Sigmoid colon (tissue), 7 donors: ENCODE measurements at places on chromosomes 16 and 17. TPM values are rescaled to one million over a fixed set of nuclear protein-coding genes. Genes with fewer than 3 reads are reported as not detected.

DNA sequence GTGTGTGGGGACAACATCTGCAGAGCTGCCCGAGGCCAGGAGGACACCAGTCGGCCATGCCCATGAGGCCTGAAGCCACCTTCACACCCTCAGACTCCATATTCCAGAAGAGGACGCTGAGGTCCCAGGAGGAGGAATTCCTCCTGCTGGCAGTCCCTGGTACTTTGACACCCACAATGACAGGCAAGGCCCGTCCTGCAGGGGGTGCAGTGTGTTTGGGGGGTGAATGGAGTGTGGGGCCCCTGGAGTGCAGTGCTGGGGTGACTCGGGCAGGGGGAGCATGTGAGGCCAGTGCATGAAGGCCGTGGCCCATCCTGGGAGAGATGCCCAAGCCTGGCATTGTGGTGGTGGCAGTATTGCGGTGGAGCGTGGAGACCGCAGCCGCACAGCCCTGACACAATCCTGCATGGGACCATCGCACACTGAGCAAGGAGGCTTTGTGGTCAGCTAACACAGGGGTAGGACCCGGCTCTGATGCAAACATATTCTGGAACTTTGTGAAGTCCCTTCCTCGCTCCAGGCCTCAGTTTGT lies 52.2 kb downstream of the ZDHHC7 start:
- no peaks in the 10 kb centered on the region for H3K27me3 ChIP-seq
- H3K4me3 ChIP-seq: no peak overlapping the region
- H3K36me3 ChIP-seq: no peaks in the 10 kb centered on the region
- DNase-seq: no peak
- H3K4me1 ChIP-seq: peaks cover 3% of the 10 kb centered on the region
- no peak overlapping the region for H3K27ac ChIP-seq

GRCh38 chr17:28599311-28600184 lies 723 bp upstream of the SPAG5 start:
- peaks cover 16% of the 10 kb centered on the region for H3K4me1 ChIP-seq
- H3K27ac ChIP-seq: peak overlapping the region; percentile 88
- H3K27me3 ChIP-seq: no peaks in the 10 kb centered on the region

DNA sequence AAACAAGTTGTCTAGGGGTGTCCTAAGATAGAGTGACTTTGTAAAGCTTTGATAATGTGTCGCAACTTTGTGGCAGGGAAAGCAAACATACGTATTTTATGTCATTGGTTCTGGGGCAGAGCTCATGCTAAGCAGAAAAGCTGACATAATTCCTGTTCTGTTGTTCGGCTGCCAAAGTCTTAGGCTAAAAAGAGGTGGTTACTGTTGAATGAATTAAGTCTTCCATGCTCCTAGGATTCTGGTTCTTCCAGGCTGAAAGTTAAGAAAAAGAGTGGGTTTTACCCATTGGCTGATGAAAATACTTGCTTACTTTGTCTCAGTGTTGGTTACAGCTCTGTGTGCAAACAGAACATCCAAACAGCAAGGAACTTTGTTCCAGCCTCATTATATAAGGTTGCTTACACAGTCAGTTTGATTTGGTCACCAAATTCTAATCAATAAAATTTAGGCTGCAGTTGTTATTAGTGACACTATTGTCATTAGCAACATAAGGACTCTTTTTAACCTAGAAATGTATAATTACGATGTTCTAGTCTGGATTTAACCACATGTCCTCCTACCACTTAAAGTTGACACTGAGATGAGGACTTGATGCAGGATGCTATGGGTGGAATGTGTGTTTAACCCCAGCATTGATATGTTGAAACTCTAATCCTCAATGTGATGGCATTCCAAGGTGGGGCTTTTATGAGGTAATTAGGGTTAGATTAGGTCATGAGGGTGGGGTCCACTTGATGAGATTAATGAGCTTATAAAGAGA lies 114.0 kb upstream of the GOT2 start:
- no peaks in the 10 kb centered on the region for H3K36me3 ChIP-seq
- no peak overlapping the region for H3K27ac ChIP-seq
- H3K4me3 ChIP-seq: no peak overlapping the region
- H3K27me3 ChIP-seq: no peaks in the 10 kb centered on the region
- no peak for DNase-seq

GRCh38 chr17:72631568-72631948 lies 460.9 kb downstream of the SLC39A11 start:
- no peaks in the 10 kb centered on the region for H3K36me3 ChIP-seq
- no peak for DNase-seq
- H3K27me3 ChIP-seq: no peaks in the 10 kb centered on the region
- H3K4me3 ChIP-seq: no peak overlapping the region

Gene KRTAP2-3
- total RNA-seq: not detected
